ENCODE measurements at places on chromosomes 12 and 14. TPM values are rescaled to one million over a fixed set of nuclear protein-coding genes. Genes with fewer than 3 reads are reported as not detected.

DNA sequence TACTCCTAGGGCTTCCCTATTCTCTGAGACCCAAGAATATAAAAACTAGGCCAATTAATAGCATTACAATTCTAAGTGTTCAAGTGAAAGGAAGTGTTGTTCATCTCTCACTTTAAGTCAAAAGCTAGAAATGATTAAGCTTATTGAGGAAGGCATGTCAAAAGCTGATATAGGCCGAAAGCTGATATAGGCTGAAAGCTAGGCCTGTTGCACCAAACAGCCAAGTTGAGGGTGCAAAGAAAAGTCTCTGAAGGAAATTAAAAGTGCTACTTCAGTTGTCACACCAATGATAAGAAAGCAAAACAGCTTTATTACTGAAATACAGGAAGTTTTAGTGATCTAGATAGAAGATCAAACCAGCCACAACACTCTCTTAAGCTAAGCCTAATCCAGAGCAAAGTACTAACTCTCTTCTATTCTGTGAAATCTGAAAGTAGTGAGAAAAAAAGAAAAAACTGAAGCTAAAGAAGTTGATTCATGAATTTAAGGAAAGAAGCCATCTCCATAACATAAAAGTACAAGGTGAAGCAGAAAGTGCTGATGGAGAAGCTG lies 68.9 kb downstream of the SLC6A15 start:
- DNase-seq: no peak

DNA sequence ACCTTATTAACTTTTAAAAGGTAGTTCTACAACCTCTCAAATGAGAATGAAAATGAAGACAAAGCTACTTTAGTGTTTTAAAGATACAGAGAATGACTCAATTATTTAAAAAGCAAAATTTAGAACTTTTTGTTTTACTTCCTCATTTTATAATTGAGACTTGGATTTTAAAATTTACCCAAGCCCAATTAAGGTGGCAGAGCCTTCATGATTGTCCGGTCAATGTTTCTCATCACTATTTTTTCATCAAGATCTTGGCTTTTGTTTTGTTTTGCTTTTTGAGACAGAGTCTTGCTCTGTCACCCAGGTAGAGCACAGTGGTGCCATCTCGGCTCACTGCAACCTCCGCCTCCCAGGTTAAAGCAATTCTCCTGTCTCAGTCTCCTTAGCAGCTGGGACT lies 32.7 kb downstream of the PPP4R3A start:
- no peak for DNase-seq

Gene SLC5A8
- total RNA-seq: not detected

- DNase-seq: peak; percentile 5
Observed at GRCh38 chr12:51238037-51238509, 553 bp upstream of the DAZAP2 start.

DNA sequence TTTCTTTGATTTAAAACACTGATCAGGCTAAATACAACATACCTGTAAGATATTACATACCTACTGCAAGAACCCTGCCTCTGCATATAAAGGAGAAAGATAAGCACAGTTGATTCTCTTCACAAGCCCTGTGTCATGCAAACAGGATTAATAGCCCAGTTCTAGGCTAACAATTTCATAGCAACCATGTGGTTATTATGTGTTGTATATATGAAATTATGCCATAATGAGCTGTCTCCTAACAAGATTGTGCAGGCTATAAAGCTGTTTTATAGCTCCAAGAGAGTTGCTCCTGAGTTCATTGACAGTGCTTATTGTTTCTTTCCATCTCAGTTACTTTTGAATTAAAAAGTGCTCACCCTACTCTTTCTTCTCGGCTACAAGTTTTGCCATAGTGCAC lies 609.3 kb downstream of the DIO2 start:
- no peak for DNase-seq

Gene PLEKHA5
- 10.8 TPM for total RNA-seq

DNA sequence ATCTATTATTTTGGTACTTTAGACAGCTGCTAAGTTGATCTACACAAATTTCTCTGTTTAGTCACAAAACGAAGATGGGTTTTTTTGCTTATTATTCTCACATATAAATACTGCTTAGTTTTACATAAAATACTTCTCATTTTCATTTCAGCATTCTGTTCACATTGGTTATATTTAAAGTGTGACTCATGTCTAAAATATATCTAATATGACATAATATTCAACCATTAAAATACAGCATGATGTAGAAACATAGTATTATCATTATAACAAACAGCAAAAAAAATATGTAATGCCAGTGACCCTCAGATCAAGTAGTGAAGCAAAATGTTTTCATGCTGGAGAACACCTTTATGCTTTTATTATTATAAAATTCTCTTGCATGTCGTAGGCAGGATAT lies 63.7 kb downstream of the SH2B3 start:
- no peak for DNase-seq

DNA sequence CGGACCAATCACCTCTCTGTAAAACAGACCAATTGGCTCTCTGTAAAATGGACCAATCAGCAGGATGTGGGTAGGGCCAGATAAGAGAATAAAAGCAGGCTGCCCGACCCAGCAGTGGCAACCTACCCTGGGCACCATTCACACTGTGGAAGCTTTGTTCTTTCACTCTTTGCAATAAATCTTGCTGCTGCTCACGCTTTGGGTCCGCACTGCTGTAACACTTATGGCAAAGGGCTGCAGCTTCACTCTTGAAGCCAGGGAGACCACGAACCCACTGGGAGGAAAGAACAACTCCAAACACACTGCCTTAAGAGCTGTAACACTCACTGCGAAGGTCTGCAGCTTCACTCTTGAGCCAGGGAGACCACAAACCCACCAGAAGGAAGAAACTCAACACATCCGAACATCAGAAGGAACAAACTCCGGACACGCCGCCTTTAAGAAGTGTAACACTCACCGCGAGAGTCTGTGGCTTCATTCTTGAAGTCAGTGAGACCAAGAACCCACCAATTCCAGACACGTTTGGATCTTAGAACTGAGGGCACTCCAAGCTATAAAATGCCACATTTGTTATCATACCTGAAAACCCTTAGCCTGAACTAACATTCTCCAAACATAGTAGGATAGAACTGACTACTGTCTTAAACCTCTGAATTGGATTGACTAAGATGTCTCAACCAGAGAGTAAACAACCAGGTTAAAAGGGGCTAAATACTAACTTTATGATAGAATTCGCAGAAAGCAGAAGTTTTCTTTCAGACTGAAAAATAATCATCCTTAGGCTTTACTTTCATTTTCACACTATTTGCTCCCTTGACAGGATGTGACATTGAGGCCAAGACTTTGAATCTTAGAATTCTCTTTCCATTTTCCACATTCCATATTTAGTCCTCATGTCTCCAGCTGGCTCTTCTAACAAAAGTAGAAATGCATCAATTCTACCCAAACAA lies 33.6 kb downstream of the CDKL1 start:
- DNase-seq: no peak

Measured in A172 (cell line).